ENCODE measurements at places on chromosomes 1 and 21.

- DNase-seq: no peak
Observed at GRCh38 chr1:23344987-23345472, 946 bp upstream of the HNRNPR start.

GRCh38 chr1:110872745-110873720 lies at the start of gene CD53:
Gene CD53, plus strand, starts transcription at chr1:110873148. Its CDS starts 18,261 bp downstream, at chr1:110891409.
- DNase-seq: peak; percentile 72

GRCh38 chr1:66489972-66490601 lies 43.9 kb upstream of the SGIP1 start:
- no peak for DNase-seq

GRCh38 chr1:74690364-74690696 lies 16.7 kb upstream of the ERICH3 start:
- DNase-seq: no peak

- no peak for DNase-seq
Observed at GRCh38 chr1:14996133-14997050, 157.2 kb upstream of the TMEM51 start.

DNA sequence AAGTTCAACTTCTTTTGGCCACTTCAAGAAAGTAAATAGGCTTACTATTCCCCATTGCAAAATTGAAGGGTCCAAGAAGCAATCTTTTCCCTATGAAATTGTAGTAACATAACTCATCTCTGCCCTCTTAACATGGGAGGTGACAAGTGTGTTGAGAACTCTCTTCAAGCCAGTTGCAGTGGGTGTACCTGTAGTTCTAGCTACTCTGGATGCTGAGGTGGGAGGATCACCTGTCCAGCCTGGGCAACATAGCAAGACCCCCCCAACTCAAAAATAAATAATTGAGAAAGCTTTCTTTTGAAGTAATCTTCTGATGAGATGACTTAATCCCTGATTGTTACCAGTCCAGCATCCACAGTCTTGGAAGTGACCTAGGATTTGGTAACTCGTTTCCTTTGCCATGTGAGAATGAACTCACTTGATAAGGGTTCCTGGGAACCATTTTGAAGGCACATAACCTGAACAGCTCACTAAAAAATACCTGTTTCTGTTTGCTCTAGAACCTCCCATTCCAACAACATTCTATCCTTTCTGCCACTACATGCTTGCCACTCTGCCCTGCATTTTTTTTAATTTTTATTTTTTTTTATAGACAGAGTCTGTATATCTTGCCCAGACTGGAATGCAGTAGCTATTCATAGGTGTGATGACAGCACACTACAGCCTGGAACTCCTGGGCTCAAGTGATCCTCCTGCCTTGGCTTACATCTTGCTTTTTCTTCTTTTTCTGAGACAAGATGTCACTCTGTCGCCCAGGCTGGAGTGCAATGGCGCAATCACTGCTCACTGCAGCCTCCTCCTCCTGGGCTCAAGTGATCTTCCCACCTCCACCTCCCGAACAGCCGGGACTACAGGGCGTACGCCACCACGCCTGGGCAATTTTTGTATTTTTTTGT lies 1.4 kb upstream of the IPO9 start:
- DNase-seq: no peak

- DNase-seq: no peak
Observed at GRCh38 chr1:215028954-215029353, 53.6 kb upstream of the KCNK2 start.

GRCh38 chr1:80444171-80444570 lies 1356.6 kb upstream of the ADGRL2 start:
- no peak for DNase-seq

DNA sequence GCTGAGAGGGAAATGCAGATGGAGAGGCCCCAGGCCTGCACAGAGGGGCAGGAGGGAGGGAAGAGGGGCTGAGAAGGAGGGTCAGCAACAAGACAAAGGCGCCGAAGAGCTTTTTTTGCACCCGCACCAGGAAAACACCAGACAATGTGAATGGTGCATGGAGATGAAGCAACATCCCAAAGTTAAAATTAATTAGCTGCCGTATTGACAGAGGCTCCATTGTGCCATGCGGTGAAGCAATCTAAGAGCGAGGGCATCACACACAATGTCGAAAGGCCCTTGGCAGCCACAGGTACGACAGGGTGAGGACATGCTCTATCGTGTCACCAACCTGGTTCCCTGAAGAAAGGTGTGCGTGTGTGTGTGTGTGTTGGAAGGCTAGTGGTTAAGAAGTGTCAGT lies 41.2 kb downstream of the SSBP3 start:
- no peak for DNase-seq

DNA sequence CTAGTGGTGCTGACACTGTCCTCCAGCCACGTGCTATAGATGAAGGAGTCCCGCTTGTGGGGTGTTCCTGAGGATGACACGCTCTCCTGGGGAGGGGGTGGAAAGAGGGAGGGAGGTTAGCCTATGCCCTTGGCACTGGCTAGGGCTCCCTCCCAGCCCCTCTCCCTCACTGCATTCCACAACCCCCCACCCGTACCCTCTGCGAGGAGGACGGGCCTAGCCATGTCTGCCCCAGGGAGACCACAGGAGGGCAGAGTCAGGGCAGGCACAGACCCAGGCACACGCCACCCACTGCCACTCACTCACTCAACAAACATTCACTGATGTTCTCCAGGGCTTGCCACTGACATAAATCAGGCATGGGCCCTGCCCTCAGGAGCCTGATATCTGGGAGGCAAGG lies 70.7 kb downstream of the RAP1GAP start:
- no peak for DNase-seq

GRCh38 chr1:200780545-200781369 lies 42.1 kb downstream of the CAMSAP2 start:
- DNase-seq: no peak

DNA sequence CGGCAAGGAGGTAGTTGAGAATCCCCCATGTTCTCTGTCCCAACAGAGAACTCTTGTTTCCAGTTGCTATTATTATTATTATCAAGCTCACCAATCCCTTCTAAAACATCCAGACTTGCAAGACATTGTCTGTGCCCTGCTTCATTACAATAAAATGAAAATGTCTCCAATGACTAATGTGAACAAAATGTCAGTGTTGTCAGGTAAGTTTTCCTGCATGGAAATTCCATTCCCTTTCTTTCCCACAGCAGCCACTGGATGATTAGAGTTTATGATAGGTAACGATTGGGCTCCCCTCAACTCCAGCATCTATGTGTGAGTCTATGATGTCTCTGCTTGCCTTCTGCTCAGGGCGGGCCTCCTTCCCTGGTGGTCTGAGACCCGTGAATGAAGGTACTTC lies 8.9 kb upstream of the DYRK1A start:
- no peak for DNase-seq

- DNase-seq: no peak
Observed at GRCh38 chr1:66752671-66753371, 562 bp downstream of the DYNLT5 start.

- no peak for DNase-seq
Observed at GRCh38 chr1:32953495-32953894, 11.1 kb downstream of the RNF19B start.

DNA sequence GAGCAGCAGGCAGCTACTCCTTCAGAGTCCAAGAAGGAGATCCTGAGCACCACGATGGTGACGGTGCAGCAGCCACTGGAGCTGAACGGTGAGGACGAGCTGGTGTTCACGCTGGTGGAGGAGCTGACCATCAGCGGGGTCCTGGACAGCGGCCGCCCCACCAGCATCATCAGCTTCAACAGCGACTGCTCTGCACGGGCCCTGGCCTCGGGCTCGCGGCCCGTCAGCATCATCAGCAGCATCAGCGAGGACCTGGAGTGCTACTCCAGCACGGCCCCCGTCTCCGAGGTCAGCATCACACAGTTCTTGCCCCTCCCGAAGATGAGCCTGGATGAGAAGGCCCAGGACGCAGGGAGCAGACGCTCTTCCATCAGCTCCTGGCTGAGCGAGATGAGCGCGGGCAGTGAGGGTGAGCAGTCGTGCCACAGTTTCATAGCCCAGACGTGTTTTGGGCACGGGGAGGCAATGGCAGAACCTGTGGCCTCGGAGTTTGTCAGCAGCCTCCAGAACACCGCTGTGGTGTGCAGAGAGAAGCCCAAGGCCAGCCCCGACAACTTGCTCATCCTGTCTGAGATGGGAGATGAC lies 531.8 kb downstream of the KIF26B start:
- no peak for DNase-seq

DNA sequence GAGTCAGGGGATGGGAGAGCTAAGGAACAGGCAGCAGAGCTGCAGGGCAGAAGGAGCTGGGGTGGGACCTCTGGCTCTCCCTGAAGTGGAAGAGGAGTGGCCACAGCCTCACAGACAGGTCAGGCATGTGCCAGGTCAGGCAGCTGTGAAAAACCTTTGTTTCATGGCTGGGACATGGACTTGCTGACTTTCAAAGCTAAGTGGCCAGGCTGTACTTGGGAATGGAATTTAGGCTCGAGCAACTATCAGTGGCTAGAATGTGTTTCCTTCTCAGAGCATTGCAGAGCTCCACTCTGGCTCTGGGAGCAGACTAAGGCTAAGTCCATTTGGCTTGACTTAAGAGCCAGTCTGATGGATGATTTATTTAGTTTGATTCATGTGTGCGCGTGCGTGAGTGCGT lies 385.1 kb downstream of the LMX1A start:
- DNase-seq: no peak

DNA sequence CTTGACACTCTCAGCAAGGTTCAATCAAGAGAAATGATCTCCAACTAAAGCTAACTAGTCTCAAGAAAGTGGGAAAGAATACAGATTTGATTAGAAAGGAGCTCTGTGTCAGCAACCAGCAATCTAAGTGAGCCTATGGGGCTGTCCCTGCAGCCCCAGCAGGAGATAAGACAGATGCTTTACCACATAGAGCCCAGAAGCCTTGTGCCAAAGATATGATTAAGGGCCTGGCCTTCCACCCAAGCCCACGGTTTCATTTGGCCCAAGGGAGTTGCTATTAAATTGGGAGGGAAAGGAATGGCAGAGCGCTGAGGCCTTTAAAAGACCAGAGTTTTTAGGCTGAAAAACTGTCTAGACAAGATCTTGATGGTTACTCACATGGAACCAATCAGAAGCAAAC lies 74.8 kb downstream of the HLCS start:
- DNase-seq: no peak

- DNase-seq: no peak
Observed at GRCh38 chr1:181425566-181425965, 57.8 kb upstream of the CACNA1E start.

GRCh38 chr21:14737284-14737691 lies 191.2 kb upstream of the SAMSN1 start:
- DNase-seq: no peak
